ENCODE measurements at places on chromosomes 4 and X. TPM values are rescaled to one million over a fixed set of nuclear protein-coding genes. Genes with fewer than 3 reads are reported as not detected.

SPANXB1 gene
- total RNA-seq: not detected

GRCh38 chr4:11732155-11732554, 303.5 kb upstream of the HS3ST1 start:
- no peak for DNase-seq

DNA sequence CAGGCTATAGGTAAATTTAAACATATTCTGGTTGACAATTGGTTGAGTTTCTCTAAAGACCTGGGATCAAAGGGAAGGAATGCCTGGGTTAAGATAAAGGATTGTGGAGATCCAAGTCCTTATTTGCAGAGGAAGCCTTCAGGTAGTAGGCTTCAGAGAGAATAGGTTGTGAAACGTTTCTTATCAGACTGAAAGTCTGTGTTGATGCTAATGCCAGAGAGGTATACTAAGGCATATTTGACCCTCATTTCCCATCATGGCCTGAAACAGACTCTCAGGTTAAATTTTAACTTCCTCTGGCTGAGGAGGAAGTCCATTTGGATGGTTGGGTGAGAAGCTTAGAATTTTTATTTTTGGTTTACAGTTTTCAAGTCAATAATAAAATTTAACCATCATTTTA, 48.1 kb downstream of the UGT2A2 start:
- no peak for DNase-seq

DNA sequence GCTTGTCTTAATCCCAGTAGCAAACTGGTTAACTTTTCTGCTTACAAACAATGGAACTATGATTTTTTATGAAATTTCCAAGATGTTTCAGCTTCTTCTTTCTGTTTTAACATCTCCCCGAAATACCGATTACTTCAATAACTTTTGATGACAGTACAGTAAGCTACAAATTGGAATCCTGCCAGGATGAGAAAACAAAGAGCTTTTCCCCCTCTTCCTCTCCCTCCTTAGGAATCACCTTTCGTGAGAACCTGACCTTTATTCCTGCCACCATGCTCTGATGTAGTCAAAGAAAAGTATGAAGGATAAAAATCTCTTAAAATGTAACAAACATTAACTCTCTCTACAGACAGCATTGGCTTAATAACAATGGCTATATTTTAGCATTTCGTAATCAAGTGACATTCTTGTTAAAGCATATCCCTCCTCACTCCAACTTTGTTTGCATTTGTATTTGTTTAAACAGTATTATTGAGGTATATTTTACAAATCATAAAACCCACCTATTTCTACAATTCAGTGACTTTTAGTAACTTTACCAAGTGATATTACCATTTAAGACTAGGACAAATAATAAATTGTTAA, 148.7 kb upstream of the NAP1L5 start:
- DNase-seq: no peak

DNA sequence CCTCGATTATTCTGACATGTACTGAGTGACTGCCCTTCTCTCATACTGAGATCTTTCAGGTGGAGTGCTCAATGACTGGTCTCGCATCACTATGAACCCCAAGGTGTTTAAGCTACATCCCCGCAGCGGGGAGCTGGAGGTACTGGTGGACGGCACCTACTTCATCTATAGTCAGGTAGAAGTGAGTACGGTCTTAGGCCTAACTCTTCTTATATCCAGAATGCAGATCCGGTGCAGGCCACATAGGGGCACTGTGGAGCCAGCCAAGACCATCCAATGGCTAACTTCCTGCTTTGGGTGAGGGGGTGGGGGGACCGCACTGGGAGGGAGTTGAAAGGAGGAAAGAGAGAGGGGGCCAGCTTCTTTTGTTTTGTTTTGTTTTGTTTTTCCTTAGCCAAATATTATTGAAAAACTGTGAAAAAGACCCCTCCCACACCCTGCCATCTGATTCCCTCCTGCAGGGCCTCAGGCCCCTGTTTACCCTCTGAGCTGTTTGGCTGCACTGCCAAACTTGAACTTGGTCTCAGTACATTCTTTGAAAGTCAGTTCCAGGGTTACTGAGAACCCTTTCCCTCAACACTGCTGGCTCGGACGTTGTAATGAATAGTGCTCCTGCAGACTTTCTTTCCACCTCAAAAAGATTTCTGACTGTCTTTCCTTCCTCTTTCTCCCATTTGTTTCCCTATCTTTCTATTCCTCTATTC, 16.2 kb downstream of the AWAT2 start:
- peak; percentile 24 for DNase-seq

Data from activated naive CD8-positive, alpha-beta T cell treated with anti-CD3 and anti-CD28 coated beads for 36 hours (primary cell).